ENCODE measurements at places on chromosomes 5 and 9.

GRCh38 chr5:1054799-1055775 is 46.5 kb downstream of the NKD2 start:
- DNase-seq: no peak

GRCh38 chr5:143229426-143229895 is 174.0 kb downstream of the NR3C1 start:
- no peak for DNase-seq

GRCh38 chr9:123090198-123090896 is 56.9 kb downstream of the GPR21 start:
- no peak for DNase-seq

DNA sequence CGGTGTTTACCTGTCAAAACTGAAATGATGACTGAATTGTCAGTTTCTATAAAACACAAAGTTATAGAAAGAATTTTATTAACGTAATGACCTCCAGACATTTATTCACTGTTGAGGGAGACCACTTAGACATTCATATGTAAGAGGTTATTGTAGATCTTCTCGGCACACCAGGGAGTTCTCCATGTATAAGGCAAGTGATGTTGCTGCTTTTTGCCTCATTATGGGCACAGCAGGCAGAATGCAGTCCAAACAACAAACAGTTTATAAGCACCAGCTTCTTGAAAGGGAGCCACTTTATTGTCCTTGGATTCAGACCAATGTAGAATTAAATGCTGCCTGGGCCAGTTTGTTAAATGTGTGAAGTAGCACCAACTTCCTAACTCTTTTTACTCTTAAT is 66.7 kb downstream of the C7 start:
- DNase-seq: no peak

DNA sequence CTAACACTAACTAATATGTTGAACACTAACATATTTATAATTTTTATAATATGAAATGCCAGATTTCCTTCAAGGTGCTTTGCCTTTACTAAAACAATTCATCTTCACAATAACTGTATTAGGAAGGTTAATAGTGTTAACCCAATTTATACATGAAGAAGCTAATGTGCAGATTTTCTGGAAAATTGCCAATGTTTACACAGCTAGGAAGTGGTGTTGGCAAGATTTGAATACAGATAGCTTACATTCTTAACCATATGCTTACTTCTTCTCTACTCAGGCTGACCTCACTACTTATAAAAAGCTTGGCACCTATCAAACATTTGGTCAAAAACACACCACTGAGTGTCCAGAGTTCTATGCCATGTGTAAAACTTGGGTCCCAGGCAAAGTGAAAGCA is 445.4 kb upstream of the ITGA1 start:
- DNase-seq: no peak

GRCh38 chr5:77632526-77633206 is 5.8 kb downstream of the OTP start:
- DNase-seq: no peak

DNA sequence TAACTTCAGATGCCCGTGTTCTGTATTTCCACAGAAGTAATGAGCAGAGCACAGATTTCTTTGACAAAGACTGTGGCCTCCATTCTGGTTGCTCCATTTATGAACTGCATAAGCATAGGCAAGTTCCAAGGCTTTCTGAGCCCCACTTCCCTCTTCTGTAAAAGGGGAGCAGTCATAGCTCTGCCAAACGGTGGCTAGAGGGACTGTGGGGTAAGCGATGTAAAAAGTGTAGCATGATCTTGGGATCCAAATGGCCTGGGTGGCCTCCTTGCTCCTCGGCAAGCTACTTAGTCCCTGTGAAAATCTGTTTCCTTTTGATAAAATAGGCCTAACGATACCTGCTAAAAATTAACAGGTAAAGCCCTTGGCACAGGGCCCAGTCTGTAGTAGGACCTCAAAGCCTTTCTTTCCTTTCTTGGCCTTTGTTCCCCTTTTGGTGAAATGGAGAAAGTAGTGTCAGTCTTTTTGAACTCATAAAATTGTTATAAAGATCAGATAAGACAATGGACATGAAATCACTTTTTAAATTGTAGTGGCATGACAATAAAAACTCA is 646.6 kb downstream of the ACTL7B start:
- DNase-seq: no peak

GRCh38 chr5:58239045-58239444 is 220.8 kb downstream of the PLK2 start:
- DNase-seq: no peak

- DNase-seq: no peak
Observed at GRCh38 chr5:127988146-127988760, 95.3 kb upstream of the SLC12A2 start.

- DNase-seq: no peak
Observed at GRCh38 chr9:117453737-117454136, 38.9 kb upstream of the ASTN2 start.

DNA sequence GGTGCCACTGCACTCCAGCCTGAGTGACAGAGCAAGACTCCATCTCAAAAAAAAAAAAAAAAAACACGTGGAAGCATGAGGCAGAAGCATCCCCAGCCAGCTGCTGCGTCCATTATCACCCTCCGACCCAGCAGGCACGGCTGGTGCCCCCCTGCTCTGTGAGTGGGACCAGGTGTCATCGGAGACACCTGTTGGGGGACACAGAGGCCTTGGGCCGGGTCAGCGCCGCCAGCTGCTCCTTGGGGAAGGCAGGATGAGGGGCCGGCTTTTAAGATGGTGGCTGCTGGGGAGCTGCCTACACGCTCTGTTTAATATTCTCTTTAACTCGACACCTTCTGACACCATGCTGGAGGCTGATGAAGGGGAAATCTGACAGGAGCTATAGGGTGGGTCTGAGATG is 80.2 kb upstream of the RUFY1 start:
- DNase-seq: no peak

DNA sequence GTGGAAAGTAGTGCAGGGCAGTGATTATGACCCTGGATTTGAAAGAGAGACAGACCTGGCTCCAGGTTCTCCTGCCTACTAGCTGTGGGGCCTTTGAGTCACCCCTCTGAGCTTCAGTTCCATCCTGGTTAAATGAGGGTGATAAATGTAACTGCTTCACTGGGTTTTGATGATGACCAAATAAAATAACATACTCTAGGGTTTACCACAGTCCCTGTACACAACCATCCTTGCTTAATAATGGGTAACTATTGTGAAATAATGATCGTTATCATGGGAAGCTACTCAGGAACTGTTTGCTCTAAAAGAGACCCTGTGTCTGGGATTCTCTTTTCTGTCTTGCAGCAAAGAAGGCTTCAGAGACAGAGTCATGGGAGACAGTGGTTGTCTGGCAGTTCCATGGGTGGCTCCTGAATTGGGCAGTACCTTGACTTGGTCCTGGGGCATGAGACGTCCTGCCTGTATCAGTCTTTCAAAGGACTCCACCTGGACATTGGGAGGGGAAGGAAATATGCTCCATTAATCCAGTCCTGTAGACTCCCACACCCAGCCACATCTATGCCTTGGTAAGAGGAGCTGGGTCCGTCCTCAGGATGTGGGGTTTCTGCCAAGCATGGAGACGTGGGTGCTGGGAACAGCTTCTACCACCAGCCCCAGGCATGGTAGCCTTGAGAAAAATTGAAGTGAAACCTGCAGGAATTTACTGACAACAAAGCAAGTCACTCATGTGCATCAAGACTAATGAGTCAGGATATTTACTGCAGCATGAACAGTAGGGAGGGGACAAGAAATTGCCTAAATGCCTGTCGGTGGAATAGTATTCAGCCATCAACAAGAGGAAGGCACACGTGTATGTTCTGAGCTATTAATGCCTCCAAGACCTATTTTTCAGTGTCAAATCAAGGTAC is 23.4 kb downstream of the AKNA start:
- no peak for DNase-seq

DNA sequence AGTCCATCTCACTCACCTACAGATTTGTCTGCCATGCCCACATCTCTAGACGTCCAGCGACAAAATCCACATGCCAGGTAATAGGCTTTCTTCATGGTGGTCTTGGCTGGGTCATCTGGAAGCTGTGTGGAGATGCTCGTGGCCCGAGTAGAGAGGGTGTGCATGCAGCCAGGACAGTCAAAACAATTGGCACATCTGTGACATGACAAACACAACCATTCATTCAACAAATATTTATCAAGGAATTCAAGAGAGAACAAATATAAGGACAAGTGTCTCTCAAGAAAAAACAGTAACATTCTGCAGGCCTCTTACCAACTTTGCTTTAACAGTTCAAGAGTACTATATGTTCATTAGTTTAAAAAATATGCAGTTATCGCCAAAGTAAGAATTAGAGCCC is 5.4 kb downstream of the DCTN4 start:
- DNase-seq: no peak

DNA sequence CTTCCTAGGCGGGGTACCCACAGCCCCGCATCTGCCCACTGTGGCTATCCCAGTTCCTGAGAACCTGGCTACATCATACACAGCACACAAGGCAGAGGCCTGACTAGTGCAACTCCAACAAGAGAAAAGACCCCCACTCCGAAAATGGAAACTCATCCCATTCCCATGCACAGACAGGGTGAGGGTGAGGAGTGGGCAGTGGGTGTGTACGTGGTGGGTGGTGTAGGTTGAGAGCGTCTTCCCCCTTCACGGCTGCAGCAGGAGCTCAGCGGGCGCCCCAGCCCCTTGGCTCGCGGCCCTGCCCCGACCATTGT is 501 bp upstream of the MAP1B start:
- no peak for DNase-seq

DNA sequence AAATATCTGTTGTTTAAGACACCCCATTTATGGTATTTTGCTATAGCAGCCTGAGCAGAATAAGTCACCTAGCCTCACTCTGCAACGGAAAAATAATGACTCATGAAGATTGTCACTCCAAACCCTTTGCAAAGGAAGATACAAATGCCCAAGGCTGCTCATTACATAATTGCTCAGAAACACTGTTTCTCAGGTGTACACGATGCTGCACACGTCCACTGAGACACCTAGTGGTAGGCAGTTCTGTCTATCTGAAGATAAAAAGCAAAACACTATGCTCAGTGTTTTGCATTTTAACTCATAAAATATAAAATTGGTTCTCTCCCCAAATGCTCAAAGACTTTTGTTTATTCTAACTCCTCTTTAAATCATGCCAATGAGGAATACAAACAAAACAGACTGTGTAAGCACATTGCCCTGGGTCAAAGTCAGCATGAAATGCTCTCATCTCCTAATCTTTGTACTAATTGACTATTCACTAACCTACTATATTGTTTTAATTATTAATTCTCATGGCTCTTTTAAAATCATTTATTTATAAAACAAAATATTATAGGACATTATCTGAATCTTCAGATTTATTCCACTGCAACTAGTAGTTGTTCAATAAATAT is 7.7 kb upstream of the TSLP start:
- DNase-seq: no peak

- no peak for DNase-seq
Observed at GRCh38 chr9:78118742-78119473, 87.3 kb upstream of the GNAQ start.

- no peak for DNase-seq
Observed at GRCh38 chr9:7828334-7828733, 28.8 kb upstream of the DMAC1 start.

GRCh38 chr9:127878652-127879390 is 1.3 kb upstream of the AK1 start:
- no peak for DNase-seq

DNA sequence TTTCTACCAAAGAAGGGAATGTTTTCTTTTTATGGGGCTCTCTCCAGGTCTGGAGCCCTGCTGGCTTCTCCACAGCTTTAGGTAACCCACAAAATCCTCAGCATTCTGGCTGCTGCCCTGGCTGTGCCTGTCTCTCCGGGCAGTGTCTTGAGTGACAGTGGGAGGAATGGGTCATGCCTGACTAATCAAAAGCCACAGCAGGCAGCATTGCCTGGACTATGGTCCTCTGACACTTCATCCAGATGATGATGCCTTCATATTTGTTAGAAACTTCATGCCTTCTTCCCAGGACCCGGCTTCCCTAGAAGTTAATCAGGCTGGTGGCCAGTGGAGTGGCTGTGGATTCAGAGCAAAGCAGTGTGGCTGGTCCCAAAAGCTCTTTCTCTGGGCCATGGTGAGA is 32.2 kb upstream of the TGFBI start:
- DNase-seq: no peak

GRCh38 chr9:99398241-99398640 is 176.2 kb downstream of the SEC61B start:
- DNase-seq: no peak

DNA sequence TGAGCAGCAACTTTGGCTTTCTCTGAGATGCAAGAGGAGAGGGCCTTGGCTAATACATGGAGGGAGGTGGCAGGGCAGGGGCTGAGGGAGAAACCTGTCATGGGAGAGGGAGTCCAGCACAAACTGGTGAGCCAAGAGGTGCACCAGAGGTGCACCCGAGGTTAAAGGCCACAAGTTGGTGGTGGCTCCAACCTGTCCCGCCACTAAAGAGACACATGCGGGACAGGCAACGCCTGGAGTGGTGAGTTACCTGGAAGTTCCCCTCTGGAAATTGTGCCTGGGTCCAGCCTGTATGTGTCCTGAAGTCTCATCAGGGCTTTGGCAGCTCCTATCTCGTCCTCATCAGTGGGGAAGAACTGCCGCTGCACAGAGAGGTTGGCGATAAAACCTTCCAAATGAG is 14.0 kb downstream of the P4HA2 start:
- DNase-seq: no peak

DNA sequence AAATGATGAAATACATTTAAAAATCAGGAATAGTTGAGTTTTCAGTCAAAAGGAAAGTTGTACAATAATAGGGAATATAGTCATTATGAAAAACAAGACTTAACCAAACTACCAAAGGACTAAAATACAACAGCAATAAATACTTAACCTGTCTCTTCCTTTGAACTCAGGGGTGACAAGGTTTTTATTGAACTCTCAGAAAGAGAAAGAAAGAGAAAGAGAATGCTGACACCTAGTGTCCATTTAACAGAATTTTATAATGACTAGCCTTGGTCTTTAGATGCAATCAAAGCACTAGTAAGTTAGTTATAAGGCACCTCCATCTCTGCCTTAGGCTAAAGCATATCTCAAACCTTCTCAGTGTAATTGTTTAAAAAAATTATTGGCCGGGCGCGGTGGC is 47.5 kb downstream of the UIMC1 start:
- no peak for DNase-seq

DNA sequence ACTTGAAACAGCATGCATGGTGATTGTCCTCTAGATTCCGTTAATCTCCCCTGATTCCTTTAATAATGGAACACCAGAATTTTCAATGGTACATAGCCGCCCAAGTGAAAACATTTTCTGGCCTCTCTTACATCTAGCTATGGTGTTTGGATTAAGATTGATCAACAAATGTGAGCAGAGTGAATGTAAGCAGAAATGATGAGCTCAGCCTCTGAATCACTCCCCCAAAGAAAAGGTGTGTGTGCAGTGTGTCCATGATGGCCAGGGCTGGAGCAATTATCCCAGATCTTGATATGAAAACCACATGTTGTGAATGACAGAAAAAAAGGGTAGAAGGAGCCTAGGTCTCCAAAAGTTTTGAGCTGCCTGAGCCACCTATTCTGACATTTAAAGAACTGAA is 55.3 kb downstream of the OR2K2 start:
- DNase-seq: no peak

GRCh38 chr5:139574641-139575312 is 13.6 kb downstream of the UBE2D2 start:
- no peak for DNase-seq
